Left renal pelvis (tissue), 4 donors: ENCODE measurements at places on chromosomes 2 and 18. TPM values are rescaled to one million over a fixed set of nuclear protein-coding genes. Genes with fewer than 3 reads are reported as not detected.

IMPA2 gene
- 8.7 TPM for polyA plus RNA-seq

ADAM23 gene
- polyA plus RNA-seq = 6.9 TPM

LRRTM1 gene
- polyA plus RNA-seq = 19.3 TPM

HOXD4 gene
- polyA plus RNA-seq = 66.2 TPM

SFT2D3 gene
- polyA plus RNA-seq = not detected

PTH2R gene
- polyA plus RNA-seq = 2.0 TPM

IL37 gene
- polyA plus RNA-seq = not detected

CAPN13 gene
- polyA plus RNA-seq = 1.7 TPM

LIPG gene
- polyA plus RNA-seq = 58.3 TPM

SGPP2 gene
- polyA plus RNA-seq = 2.5 TPM

SLC5A7 gene
- polyA plus RNA-seq = 2.6 TPM

PLB1 gene
- polyA plus RNA-seq = 2.3 TPM

SERPINB7 gene
- 0.40 TPM for polyA plus RNA-seq

TDRD15 gene
- polyA plus RNA-seq = not detected

PSMA8 gene
- polyA plus RNA-seq = not detected

DNA sequence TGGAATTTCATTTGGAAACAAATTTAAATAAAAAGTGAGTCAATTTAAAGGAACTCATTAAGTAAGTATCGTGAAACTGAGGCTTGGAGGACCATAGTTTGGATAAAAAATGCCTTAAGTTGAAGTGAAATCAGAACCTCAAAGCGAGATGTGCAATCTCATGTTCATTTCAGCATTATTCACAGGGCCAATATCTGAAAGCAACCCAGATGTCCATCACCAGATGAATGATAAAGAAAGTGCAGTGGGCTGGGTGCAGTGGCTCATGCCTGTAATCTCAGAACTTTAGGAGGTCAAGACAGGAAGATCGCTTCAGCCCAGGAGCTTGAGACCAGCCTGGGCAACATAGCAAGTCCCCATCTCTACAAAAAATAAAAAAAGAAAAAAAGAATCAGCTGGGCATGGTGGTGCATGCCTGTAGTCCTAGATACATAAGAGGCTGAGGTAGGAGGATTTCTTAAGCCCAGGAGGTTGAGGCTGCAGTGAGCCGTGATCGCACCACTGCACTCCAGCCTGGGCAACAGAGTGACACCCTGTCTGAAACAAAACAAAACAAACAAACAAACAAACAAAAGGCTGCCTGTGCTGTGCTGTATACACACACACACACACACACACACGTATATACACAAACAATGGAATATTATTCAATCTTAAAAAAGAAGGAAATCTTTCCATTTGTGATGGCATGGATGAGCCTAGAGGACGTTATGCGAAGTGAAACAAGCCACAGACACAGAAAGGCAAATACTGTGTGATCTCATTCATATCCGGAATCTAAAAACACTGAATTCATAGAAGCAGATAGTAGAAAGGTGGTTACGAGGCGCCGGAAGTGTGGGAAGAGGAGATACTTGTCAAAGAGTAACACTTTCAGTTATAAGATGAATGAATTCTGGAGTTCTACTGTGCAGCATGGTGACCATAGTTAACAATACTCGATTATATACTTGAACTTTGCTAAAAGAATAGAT, 14.5 kb downstream of the SH3RF3 start:
- no peak for DNase-seq

GRCh38 chr2:2879781-2880180, 497.8 kb downstream of the EIPR1 start:
- DNase-seq = no peak

DNA sequence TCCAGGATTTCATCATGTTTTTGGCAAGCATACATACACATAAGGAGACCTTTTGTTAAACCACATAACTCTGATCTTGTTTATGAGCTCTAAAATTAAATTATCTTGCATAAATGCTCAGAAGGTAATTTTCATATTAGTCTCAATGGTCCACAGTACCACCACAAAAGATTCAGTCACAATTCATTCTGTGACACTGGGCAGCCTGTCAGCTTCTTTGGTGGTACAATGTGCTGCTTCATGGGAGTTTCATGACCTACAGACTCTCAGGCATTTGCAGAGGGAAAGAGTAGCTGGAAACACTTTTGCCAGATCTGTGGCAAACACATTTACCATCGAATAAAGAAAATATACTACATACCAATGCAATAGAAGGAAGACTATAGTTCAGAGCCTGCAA, 51.3 kb upstream of the ZNF397 start:
- no peak for DNase-seq

- no peak for DNase-seq
Observed at GRCh38 chr2:17915099-17915498, 36.6 kb downstream of the KCNS3 start.

DNA sequence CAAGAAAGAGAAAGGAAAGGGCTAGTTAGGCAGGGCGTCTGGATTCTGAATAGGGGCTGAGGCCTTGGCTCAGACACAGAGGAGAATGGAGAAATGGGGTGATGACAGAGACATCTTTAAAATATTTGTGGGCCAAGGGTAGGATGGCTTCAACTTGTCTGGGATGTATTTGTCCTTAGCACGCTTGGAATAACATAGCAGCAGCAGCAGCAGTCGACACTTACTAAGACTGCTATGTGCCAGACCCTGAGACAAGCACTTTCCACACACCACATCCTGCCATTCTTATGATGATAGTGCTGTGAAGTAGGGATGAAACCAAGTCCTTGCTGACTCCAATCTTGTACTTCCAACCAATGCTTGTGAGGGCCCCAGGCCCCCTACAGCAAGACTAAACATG, 2.6 kb downstream of the IL1RL1 start:
- DNase-seq = no peak

DNA sequence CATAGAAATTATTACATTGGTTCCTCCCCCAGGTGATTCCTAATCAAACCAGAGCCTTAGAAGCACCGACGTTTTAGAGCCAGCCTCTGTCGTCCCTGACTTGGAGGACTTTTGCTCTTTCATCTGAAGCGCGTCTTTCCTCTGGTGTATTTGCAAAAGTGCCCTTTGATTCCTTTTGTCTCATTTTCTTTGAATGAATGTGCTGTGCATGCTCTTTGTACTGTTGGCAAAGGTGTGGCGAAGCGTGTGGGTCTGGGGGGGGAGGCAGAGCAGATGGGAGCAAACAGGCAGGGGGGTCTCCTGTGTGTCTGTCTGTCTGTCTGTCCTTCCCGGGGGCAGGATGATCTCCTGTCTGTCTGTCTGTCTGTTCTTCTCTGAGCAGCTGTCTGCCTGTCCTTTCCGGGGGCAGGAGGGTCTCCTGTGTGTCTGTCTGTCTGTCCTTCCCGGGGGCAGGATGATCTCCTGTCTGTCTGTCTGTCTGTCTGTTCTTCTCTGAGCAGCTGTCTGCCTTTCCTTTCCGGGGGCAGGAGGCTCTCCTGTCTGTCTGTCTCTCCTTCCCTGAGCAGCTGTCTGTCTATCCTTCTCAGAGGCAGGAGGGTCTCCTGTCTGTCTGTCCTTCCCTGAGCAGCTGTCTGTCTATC, 205.5 kb upstream of the MYT1L start:
- no peak for DNase-seq

DNA sequence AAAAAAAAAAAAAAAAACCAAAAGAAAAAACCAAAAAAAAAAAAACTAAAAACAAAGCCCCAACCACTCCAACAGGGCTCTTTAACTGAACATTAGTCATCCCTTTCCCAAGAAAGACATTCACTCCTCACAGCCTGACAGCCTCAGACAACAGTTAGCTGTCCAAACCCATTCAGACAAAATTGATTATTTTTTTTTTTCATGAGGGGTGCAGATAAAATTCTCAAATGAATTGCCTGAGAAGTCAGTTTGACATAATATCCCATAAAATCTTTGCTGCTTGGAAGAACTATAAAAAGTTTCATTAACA, 206.1 kb upstream of the REV1 start:
- DNase-seq = no peak

DNA sequence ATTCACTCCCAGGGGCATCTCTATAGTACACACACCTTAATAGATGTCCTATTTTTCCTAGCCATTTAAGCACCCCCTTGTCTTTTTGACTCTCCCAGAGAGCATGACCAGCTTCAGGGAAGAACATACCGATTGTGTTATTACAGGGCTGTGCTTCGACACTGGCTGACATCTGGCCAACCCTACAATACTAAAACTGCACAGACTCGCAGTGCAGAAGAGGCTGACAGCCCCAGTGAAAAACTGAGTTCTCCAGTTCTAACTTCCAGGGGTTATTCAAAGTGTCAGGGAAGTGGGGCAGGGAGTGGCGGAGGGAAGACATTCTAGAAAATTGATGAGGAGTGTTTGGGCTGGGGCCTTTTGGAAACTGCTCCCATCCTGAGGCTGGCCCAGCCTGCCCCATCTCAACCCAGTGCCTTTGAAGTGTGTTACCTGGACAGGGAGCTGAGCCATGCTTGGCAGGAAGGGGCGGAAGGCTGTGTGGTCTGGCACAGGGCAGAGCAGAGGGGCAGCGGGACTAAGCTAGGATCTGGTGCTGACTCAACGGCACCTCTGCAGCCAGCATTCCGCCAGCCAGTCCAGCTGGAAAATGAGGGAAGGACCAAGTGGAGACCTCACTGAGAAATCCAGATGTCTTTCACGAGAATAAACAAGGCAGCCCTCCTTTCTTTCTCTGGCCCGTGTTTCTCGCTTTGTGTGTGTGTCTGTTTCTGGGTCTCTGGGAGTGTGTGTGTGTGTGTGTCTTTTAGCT, 15.4 kb upstream of the IGFBP5 start:
- no peak for DNase-seq

DNA sequence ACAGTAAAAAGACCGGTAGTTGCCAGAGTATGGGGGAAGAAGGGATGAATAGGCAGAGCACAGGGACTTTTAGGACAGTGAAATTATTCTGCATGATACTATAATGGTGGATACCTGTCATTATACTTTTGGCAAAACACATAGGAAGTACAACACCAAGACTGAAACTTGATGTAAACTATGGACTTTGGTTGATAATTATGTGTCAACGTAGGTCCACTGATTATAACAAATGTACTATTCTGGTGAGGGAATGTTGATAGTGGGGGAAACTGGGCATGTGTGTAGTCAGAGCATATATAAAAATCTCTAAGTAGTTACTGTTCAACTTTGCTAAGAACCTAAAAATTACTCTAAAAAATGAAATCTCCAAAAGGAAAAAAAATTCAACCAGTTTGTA, 629.7 kb downstream of the CCDC85A start:
- DNase-seq = no peak

GRCh38 chr2:10954856-10955818, 43.4 kb downstream of the KCNF1 start:
- DNase-seq = no peak

- DNase-seq = no peak
Observed at GRCh38 chr2:10680957-10681356, 8.8 kb downstream of the NOL10 start.

DNA sequence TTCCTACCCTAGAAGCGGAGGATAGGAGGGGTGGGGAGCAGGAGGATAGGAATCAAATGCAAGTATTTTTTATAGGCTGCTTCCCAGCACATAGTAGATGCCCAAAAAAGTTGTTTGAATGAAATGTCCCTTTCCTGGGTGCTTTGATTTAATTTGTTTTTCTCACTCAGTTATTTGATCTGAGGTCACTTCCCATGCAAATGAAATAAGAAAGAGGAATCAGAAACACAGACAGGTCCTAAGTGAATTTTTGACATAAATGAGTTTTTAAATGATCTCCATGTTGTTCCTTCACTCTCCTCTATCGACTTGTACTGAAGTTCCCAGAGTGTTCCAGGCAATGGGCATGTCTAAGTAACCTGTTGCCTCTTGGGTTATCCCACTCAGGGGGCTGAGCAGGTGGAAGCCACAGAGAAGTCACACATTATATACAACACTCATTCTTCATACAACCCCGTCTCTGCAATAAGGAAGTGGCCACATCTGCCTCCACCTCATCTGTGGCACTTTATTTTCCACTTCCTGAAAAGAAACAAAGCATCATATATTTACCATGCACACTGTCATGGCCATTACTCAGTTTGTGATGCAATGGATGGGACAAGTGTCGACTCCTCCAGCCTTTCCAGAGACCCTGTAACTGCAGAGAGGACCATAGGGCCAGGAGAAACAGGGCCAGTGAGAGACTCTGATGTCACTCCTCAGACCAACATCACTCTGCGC, 81.9 kb upstream of the ZNF397 start:
- DNase-seq = no peak

DNA sequence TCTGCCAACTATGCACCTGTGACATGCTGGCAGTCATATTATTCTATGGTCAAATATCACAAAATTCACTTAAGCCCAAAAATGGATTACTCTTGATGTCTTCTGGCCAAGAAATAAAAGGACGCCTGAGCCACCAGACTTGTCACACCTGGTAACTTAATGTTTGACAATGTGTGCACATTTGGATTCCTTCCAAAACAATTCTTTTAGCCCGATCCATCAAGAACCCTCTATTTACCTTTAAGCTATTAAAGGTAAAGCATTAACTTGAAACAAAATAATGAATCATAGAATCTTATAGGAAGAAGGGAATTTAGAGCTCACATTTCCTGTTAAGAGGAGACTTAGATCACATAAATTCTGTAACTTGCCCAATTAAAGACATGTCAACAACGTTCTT, 46.5 kb upstream of the NFU1 start:
- DNase-seq = no peak

DNA sequence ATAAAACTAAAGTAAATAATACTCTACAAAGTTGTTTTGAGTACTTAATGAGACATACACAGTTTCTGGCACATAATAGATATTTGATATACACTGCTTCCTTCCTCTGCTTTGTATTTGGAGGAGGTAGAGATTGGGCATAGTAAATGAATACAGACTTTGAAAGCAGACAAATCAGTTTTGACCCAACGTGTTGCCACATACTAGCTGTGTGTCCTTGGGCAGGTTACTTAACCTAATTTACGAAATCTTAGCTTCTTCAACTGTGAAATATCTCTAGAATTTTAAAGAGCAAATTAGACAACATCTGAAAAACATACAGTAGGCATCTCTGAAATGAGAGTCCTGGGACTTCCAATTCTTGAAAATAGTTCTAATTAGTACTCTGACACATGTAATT, 425.4 kb downstream of the TGIF1 start:
- DNase-seq = no peak

- no peak for DNase-seq
Observed at GRCh38 chr2:88873620-88874019, 182.1 kb downstream of the RPIA start.
